Kidney glomerular epithelial cell (primary cell): ENCODE measurements at places on chromosomes 12 and 14.

DNA sequence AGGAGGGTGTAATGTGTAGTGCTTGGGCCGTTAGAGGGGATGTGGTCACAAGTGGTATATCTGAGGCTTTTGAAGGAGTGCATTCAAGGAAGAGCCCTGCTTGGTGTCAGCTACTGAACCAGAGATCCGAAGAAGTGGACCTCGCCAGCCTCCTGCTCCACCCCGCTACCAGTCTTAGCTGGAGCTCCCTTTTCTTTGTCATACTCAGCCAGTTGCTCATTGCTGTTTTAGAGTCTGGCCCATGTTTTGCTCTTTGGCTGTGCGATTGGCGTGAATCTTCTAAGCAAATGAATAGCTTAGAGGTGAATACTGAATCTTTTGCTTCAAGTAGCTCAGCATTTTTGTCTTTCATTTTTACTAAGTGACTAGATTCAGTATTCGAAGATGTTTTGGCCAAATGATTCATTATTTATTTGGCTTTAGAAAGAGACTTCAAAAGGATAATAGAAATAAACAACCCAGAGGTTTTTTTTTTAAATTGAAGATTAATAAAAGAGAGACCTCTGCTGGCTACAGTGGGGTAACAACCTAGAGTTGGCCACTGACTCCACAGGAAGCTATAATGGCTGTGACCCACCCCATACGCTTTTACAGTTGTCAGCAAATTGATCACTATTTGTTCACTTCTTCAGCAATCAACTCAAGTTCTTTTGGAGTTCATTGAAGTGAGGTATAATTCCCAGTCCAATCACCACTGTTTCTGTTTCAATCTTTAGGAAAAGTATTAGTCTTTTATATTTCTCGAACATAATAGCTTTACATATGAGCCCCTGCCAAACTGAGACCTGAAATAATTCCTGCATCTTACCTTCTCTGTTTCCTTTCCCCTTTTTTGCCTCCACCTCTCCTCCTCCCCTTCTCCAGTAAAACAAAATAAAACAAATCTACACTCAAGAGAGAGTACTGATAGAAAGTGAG is 19.9 kb downstream of the CDKN1B start:
- DNase-seq = peak; percentile 73

DNA sequence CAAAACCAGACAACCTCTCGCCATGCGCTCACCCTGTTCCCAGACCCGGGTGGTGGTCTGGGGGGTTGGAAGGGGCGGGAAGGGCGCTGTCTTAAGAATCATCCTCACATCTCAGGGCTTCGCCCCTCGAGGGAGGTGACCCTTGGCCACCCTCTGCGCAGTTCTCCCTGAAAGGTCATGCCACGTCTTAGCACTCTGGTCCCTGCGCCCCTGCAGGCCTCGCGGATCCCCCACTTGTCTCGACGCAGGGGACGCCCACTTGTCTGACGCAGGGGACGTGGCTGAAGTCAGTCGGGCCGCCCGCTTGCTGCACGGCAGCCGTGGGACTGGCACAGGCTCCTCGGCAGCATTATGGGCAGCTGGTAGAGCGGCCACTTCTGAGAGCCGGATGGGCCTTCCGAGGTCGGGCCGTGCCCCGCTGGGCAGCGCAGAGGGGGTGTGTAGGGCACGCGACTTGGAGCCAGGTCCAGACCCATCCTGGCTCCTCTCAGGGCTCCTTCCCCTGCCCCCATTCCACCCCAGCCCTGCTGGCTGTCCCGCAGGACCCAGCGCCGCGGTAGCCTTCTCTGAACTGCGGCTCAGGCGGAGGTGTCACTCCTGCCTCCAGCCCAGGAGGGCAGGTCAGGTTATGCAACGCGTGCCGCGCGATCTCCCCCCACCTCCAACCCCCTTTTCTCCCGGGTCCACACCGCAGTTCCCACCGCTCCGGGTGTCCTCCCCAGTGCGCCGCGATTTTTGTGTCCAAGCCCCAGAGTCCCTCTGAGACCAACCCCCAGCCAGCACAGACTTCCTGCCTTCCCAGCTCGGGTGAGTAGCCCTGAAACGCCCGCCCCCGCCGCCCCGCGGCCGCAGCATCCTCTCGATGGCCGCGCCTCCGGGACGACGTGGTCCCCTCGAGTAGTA is 40.9 kb upstream of the CAPRIN2 start:
- DNase-seq = peak; percentile 56

GRCh38 chr12:61916831-61917230 is 343.4 kb upstream of the USP15 start:
- no peak for DNase-seq

GRCh38 chr12:10305411-10305810 is 2.3 kb upstream of the KLRD1 start:
- DNase-seq = no peak

GRCh38 chr12:27711317-27711682 is 668 bp downstream of the MRPS35 start:
- no peak for DNase-seq

GRCh38 chr14:60958146-60958545 is 22.7 kb downstream of the TRMT5 start:
- DNase-seq = no peak

GRCh38 chr12:79121486-79121885 is 256.9 kb downstream of the SYT1 start:
- DNase-seq = no peak

- no peak for DNase-seq
Observed at GRCh38 chr12:79453820-79454219, 236.9 kb downstream of the PAWR start.
